ENCODE measurements at places on chromosomes 1 and 21.
A peak's percentile ranks its signal among the peaks of the same experiment; 100 is the strongest.

GRCh38 chr1:192592981-192593708 lies 17.6 kb downstream of the RGS1 start:
- DNase-seq, result no peak

DNA sequence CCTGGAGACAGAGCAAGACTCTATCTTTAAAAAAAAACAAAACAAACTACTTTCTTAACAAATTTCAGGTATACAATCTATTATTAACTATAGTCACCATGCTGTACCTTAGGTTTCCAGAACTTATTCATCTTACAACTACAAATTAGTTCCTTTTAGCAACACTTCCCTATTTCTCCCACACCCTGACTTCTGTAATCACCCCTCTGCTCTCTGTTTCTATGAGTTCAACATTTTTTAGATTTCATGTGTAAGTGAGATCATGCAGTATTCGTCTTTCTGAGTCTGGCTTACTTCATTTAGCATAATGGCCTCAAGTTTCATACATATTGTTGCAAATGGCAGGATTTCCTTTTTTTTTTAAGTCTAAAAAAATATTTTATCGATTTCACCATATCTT lies 77.9 kb upstream of the LPGAT1 start:
- DNase-seq, result no peak

DNA sequence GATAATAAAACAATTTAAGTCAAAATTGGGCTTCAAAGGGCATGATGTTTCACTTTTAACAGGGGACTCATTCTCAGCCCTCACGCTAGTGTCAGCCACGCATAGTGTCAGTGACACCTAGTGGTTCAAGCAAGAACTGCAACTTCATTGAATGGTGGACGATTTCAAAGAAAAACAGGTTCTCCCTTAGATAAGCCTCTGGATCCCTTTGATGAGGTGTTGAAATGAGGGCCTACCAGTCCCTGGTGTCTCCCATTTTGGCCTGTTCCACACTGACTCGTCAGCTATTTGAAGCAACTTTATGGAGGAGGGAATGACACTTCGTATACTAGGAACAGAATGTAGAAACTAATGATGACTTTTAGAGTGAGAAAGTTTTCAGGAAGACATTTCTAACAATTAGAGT lies 56.2 kb downstream of the FCRL5 start:
- DNase-seq, result peak; percentile 24

- no peak for DNase-seq
Observed at GRCh38 chr21:45103971-45104520, 29.7 kb downstream of the ADARB1 start.

DNA sequence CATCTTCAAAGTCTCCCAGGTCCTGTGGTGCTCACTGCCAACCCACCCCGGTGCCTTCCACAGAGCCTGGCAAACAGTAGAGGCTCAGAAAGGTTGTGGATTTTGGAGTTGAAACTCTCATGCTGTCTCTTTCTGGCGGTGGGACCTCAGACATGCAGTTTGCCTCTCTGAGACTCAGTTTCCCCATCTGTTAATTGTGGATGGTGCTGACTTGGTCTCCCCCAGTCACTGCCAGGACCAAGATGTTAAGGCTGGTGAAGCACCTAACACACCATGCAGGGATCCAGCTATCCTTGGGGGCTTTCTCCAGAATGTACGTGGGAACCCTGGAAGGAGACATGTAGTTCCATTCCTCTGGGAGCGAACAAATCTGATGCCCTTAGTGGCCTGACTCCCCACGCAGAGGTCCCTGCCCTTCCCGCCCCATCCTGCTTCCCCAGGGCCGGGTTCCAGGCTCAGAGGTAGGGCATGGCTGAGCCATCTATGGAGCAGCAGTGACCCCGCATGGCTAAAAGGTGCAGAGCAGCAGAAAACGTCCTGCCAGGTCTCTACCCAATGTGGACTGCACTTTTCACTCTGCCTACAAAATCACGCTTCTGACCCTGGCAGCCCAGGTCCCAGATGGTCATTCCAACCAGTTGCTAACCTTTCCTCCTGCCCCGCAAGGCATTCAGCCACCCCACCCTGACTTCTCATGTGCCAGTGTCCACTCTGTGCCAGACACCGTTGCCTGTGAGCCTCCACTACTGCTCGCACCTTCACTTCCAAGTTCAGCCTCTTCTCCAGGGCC lies 9.2 kb upstream of the TTC22 start:
- peak; percentile 68 for DNase-seq

DNA sequence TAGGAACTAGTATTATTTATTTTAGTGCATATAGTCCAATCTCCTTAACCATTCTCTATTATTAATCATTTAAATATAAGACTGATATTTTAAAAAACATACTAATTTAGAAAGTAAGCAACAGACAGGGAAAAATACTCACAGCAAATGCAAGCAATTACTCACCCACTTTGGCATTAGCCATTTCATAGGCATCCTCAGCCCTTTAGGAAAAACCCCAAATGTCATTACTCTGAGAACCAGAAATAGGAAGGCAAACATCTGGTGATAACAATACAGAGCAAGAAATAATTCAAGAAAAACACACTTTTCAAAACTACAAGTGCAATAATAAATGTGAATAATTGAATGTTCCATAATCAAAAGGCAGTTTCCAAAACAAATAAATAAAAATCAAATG lies 545.1 kb downstream of the PLPP3 start:
- no peak for DNase-seq

GRCh38 chr1:46136711-46137110 lies 4.3 kb upstream of the PIK3R3 start:
- DNase-seq, result no peak

DNA sequence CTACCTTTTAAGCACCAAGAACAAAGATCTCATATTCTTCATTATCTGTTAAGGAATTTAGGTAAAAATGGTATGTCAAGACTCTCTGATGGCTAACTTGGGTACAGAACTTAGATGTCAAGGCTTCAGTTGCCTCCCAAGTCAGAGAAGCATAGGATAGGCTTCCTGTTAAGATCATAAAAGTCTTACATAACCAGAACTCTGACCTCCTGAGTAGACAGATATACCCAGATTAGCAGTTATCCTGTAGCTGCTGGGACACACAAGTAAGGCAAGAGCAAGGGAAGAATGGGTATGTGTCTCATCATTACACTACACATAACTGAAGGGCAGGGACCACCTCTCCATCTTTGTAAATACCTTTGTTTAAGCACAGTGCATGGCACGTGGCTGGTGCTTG lies 15.4 kb upstream of the KLHL12 start:
- DNase-seq, result no peak

DNA sequence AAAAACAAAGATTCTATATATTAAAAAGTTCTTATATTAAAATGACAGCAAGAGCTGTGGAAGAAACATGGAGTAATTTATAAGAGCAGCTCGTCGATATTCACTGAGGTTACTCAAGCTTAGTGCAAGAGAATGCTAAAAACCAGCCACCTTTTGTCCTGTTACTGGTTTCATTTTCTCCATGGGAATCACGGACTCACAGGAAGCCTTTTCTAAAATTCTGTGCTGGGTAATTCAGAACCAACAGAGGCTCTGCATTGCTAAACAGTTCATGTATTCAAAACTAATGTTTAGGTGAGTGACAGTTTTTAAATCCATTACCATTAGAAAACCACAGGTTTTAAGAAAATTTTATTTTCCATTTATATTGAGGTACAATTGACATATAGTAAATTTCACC lies 147.8 kb upstream of the MAP1LC3C start:
- no peak for DNase-seq

- no peak for DNase-seq
Observed at GRCh38 chr1:95876276-95876675, 642.3 kb downstream of the RWDD3 start.

- DNase-seq, result no peak
Observed at GRCh38 chr1:15911927-15912326, 64.0 kb downstream of the ZBTB17 start.

GRCh38 chr1:246778663-246779062 lies 54.5 kb downstream of the SCCPDH start:
- no peak for DNase-seq

DNA sequence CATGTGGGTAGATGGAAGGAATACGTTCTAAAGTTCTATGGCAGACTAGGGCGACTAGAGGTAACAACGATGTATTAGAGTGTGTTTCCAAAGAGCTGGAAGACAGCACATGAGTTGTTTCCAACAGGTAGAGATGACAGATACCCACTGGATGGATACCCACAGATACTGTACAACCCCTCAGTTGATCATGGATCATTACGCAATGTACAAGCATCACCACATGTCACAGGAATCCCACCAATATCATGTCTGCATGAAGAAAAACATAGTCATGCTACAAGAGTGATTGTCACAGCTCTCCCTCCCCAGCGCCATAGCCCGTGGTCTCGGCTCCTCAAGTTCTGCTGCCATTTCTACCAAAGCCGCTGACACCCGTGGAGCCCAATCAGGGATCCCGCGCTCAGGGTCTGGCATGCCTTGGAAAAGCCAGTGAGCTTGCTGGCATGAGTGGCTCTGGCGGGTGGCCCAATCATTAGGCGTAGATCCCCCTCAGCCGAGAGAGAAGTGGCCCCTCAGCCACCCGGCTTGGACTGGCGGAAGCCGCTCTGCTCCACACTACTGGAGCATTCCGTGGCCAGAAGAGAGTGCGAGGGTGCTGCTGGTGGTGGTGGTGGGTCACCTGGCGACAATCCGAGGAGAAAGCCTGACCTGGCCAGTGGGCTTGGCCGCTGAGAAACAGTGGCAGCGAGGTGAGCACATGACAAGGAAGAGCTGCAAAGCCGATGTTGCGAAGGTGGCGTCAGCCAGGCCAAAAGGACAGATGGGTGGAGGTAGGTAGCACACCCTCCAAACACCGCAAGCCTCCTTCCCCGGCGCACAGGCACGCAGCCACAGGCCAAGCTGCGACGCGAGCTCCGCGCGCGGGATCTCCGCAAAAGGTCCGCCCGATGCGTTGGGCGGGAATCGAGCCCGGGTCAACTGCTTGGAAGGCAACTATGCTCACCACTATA lies 65.7 kb upstream of the FCGR2A start:
- DNase-seq, result peak; percentile 50

- peak; percentile 16 for DNase-seq
Observed at GRCh38 chr1:31183927-31184554, 55.6 kb downstream of the NKAIN1 start.

GRCh38 chr21:26849428-26850115 lies 4.4 kb upstream of the ADAMTS1 start:
- DNase-seq, result no peak

GRCh38 chr1:151502035-151502700 lies 9.0 kb upstream of the CGN start:
- no peak for DNase-seq

GRCh38 chr1:31815752-31816500 lies at the start of gene SPOCD1:
Gene SPOCD1 (minus strand): TSS chr1:31816022. CDS start chr1:31815333, 689 bp downstream.
- DNase-seq, result peak; percentile 89

- no peak for DNase-seq
Observed at GRCh38 chr1:85578321-85579295, 2.0 kb upstream of the CCN1 start.

- DNase-seq, result peak; percentile 21
Observed at GRCh38 chr1:236395230-236395946, 1.3 kb downstream of the EDARADD start.

DNA sequence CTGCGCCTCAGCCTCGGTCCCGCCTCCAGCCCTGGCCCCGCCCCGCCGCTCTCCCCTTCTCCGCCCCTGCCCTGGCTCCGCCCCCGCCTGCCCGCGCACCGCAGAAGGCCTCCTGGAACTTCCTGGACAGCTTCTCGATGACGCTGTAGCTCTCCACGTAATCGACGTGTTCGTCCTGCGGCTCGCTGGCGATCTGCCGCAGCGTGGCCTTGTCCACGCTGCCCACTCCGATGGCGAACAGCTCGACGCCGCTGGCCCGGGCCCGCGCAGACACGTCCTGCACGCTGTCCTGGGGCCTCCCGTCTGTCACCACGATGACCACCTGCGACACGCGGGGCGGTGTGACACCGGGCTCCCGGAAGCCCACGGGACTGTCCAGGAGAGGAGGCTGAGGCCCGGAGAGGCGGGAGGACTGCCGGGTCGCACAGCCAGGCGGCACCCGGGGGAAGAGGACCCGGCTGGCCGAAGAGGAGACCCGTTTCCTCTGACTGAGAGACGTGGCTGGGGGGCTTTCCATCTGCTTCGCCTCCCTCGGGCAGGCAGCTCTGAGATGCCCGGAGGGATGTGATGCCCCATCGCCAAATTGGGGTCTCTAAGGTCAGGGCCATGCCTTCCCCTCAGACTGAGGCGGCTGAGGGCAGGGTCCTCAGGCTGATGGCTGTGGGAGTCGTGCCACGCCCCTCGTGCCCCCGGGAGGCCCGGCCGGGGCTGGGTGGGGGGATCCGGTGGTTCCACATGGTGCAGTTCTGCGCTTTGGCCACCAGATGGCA lies 4.6 kb downstream of the MATN1 start:
- DNase-seq, result peak; percentile 84

- DNase-seq, result no peak
Observed at GRCh38 chr1:8112611-8113261, 86.6 kb upstream of the ERRFI1 start.

DNA sequence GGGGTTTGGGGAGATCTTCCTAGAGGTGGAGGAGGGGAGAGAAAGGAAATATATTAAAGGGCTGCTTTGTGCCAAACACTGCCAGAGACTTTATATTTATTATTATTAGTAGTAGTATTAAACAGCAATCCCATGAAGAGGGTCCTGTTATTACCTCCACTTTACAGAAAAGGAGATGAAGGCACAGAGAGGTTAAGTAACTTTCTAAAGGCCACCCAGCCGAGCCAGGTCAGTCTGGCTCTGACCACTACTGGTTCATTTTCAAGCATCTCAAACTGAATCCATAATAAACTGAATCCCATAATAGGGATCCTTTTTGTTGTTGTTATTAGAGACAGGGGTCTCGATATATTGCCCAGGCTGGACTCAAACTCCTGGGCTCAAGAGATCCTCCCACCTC lies 12.6 kb downstream of the NCMAP start:
- DNase-seq, result no peak

GRCh38 chr21:43693981-43694380 lies 24.9 kb upstream of the PDXK start:
- DNase-seq, result no peak

Data from stimulated activated CD4-positive, alpha-beta T cell treated with anti-CD3 and anti-CD28 coated beads, Interleukin-1b, Interleukin-23, amount 100 ng/mL, for 48 hours (primary cell).